ENCODE measurements at places on chromosomes 5 and 9.

DNA sequence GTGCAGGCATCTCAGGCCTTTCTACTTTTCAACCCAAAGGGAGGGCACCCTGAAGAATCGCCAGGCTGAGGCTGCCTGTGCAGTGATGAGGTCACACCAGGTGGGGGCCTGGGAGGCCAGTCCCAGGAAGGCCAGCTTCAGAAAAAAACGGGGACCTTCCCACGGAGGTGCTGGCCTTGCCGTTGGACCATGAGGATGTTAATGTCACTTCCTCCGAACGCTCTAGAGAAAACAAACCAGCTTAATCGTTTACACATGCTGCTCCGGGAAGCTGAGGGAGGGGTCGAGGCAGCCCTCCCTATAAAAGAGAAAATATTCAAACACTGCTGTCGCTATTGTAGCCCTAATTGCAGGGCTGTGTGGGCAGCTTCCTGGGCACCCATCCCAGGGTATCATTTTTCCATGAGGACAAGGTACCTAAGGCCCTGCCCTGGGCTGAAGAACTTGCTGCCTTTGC is 27.0 kb downstream of the PTGES start:
- no peak for DNase-seq

DNA sequence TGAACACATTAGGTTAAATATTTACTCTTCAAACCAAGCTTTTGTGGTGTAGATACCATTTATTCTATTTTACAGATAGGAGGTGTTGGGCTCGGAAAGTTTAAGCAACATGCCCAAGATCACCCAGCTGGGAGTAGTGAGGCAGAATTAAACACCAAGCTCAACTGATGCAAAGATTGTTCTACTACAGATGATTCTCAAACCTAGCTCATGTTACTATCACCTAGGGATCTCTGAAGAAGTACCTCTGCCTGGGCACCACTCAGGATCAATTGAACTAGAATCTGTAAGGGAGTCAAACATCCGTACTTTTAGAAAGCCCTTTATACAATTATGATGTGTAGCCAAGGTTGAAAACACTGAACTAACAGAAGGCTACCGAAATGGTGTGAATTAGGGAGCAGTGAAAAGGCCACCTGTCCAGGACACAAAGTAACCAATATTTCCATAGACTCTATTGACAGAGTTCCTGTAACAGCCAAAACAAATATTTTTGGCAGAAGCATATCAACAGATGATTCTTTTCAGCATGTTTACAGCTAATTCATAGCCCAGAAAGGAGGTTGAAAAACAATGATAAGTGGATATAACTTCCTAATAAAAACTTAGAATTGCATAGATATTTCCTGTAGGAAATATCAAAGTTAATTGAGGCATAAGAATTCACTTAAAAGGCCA is 158.5 kb upstream of the PTGER4 start:
- DNase-seq, result no peak

- DNase-seq, result no peak
These were observed 432.9 kb downstream of the TLE4 start for GRCh38 chr9:80004714-80005113.

DNA sequence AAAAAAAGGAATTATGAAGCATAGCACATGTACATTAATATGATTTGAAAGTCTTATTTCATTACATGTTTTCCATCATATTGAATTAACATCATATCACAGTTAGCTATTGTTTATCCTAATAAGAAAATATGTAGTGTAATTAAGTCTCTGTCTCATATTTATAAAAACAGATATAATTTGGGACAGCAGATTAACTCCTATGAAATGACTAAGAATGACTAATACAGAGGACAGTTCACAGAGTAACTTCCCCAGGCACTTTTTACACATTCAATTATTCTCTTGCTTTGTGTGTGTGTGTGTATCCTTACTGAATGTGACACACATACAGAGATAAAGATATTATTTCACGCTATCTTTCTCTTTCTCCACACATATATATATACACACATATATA is 2400.9 kb upstream of the C9orf72 start:
- DNase-seq, result no peak

- DNase-seq, result no peak
These were observed 130.7 kb upstream of the NREP start for GRCh38 chr5:111887706-111888105.

DNA sequence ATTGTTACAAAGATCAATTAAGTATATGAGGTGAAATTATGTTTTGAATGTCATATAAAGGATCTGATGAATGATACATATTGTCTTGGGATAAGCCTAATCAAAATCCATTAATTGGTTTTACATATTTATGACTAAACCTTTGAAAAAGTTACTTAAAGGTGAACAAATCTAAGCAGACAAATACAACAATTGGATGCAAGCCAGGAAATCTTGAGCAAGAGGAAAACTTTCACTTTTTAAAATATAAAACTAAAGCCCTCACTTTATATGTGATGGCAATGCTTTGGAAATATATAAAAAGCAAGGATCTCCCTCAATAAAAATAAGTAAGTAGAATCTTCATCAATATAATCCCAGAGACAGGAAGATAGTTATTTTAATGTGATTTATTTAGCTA is 80.1 kb downstream of the EDIL3 start:
- no peak for DNase-seq

DNA sequence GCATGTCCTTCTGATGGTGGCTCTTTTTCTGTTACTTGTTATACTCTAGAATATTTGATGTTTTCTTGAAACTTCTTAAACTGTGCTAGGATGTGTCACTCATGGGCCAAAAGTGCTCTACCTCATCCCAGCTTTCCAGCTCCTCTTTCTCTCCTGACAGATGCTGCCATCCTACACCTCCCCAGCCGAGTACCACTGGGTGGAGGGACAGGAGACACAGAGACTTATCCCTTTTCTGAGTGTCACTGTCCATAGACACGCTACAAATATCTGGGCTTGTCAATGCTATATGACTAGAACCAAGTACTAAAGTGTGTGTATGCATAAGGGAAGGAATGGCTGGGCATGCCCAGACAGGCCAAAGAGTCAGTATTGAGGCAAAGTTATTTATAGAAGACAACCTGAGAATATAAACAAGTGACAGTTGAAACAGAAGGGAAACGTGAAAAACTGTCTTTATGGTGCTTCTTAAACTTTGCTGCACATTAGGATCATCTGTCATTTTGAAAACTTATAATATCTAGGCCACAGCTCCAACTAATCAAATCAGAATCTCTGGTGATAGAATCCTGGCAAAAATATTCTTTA is 188.0 kb downstream of the CARTPT start:
- no peak for DNase-seq

DNA sequence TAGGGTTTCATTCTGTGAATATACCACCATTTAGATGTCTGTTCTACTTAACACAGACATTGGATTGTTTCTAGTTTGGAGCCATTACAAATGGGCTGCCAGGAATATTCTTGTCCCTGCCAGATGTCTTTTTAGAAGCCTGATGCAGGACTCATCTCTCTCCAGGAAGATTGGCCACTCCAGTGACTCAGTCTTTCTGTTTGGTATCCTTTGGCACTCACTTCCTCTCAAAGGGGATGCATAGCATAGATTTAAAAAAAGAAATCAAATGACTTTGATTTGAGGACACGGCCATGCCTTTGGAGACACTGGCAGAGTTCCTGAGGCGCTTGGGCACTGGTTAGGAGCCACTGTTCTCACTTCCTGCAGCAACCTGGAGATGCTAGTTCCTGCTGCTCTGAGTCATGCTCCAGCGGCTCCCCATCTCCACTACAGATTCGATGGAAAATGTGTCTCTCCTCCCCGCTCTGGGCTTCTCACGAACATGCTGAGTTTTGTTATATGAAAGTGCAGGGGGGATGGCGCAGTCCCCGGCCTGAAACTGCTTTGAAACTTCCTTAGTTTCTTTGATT is 3.5 kb upstream of the ZNF366 start:
- no peak for DNase-seq

- no peak for DNase-seq
These were observed 45.9 kb upstream of the PCSK1 start for GRCh38 chr5:96478983-96479382.

- DNase-seq, result no peak
These were observed 14.4 kb downstream of the PMPCA start for GRCh38 chr9:136424750-136425362.

DNA sequence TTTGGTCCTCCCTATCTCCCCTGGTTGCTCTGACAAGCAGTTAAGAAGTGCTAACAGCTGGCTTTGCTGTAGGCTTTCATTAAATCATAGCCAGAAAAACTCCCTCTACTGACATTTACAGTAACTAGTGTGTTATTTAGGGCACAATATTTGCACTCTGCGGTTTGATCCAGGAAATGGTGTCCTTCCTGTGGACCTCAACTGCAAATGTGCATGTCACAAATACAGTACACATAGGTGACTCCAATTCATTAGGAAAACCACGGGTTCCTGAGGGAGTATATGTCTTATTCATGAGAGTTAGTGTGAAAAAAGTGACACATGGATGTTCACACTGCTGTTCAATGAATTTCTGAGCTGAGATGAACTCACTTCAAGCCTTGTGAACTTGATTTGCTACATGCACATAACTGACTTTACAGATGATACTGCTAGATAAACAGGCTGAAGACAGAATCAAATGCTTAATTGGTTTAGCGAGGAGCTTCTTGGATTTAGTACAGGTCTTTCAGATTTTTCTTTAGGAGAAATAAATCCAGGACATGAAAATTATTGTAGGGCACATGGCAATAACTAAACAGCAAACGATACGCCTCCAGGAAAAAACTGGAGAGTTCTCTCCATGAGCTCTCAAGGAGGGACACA is 281.5 kb downstream of the EFNA5 start:
- no peak for DNase-seq

- DNase-seq, result no peak
These were observed 47.4 kb upstream of the SNCAIP start for GRCh38 chr5:122264610-122265009.

GRCh38 chr5:90092734-90093133 is 316.8 kb downstream of the CETN3 start:
- no peak for DNase-seq

Data from stimulated activated CD8-positive, alpha-beta memory T cell treated with anti-CD3 and anti-CD28 coated beads, Interleukin-2, amount 100 ng/mL, for 48 hours (primary cell).